ENCODE measurements at places on chromosomes 1 and 21.

- no peak for DNase-seq
Observed at GRCh38 chr1:223225481-223225880, 82.4 kb upstream of the TLR5 start.

- DNase-seq, result no peak
Observed at GRCh38 chr1:163186862-163187261, 15.9 kb downstream of the RGS5 start.

GRCh38 chr1:30511991-30512913 lies 211.1 kb downstream of the MATN1 start:
- DNase-seq, result no peak

- DNase-seq, result no peak
Observed at GRCh38 chr1:35558374-35559316, 1.0 kb downstream of the NCDN start.

Data from stimulated activated CD4-positive, alpha-beta T cell treated with anti-CD3 and anti-CD28 coated beads, Interleukin-15, amount 100 ng/mL, for 48 hours (primary cell).